ENCODE measurements at places on chromosomes 1 and 21.

DNA sequence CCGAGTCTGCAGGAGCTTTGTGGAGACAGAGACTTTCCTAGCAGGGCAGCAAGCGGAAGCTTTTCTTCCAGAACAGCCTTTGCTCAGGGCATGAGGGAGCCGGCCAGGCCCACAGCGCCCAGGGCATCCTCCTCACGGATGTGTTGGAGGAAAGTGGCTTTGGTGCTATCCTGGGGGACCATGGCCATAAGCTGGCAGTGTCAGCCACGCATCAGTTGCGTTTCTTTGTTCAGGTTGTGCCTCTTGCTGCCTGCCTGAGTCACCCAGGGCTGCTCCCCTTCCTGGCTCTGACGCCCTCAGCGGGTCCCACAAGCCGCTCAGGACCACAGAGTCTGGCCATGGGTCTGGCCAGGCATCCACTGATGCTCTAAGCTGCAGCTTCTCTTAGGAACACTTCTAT, 39.6 kb upstream of the PRSS38 start:
- DNase-seq: no peak

GRCh38 chr1:161721738-161722343, 497 bp downstream of the FCRLB start:
- peak; percentile 87 for DNase-seq

GRCh38 chr21:33948096-33948950, 32.7 kb upstream of the ATP5PO start:
- no peak for DNase-seq

DNA sequence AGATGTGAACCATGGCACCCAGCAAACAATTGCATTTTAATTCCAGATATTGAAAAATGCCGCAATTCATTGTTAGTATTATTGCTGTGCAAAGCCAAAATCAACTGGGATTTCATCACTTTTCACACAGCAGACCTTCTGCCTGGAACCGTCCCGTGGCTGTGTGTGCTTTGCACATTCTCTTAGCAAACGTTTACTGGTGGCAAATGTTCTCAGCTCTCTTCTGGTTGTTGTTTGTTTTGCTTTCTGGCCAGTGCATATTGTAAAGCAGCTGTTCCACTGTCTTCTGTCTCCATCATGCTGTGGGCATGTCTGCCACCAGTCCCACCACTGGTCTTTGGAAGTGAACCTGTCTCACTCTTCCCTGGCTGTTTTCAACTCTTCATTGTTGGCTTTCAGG, 19.8 kb upstream of the TTLL10 start:
- no peak for DNase-seq

- DNase-seq: no peak
Measured at GRCh38 chr1:41328001-41328615, 33.1 kb upstream of the FOXO6 start.

DNA sequence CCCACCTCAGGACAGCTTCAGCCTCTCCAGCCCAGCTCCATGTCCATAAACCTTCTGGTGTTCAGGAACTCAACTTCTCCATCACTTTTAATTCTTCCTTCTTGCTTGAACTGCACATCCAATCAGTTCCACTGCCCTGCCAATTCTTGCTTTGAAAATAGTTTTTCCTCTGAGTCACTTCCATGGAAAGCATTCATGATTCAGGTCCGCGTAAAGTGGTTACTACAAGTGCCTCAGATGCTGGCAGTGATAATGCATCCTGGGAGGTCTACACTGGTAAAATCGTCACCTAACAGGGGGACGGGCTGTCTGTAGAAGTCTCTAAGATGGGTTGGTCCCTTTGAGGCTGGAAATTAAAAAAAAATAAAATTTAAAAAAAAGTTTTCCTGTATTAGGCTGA, 25.9 kb upstream of the RCAN1 start:
- peak; percentile 83 for DNase-seq

- no peak for DNase-seq
Measured at GRCh38 chr1:26003756-26004155, 5.9 kb upstream of the PAFAH2 start.

GRCh38 chr1:92572520-92572919, 85.8 kb upstream of the GFI1 start:
- no peak for DNase-seq

GRCh38 chr21:28892199-28893111, 100.2 kb downstream of the LTN1 start:
- no peak for DNase-seq

DNA sequence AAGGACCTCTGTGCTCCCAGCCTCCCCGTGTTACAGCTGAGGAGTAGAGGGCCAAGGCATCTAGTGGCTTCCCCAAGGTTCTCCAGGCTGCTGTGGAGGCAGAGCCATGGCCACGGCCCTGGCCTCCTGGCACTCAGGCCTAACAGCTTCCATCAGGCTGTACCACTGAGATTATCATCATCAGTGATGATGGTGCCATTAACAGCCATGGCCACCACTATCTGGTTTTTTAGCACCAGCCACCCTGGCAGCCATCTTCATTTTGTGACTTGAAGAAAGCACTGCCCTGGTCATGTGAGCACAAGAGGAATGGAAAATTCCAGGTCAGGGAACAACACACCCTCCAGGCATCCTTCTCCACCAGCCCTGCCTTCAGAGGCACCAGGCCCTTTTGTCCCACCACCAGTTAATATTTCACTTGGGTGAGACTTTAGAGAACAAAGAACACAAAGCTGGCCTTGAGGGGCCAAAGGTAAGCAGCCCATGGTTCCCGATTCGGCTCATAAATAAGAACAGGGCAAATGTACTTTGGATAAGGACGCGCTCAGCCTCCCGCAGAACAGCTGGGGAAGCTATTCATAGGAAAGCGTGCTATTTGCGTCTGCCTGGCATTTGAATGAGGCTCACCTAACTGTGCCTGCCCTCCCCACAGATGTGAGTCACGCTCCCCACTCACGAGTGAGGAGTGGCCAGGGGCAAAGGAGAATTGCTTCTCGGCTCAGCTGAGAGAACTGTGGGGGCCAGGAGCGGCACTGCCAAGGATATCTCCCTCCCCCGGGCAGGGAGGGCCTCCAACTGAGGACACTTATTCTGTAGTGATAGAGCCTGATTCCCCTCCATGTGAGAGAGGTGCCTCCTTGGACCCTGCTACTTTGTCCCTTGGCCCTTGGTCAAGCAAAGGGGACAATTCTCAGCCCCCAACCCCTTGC, 95.6 kb downstream of the CD58 start:
- DNase-seq: no peak

DNA sequence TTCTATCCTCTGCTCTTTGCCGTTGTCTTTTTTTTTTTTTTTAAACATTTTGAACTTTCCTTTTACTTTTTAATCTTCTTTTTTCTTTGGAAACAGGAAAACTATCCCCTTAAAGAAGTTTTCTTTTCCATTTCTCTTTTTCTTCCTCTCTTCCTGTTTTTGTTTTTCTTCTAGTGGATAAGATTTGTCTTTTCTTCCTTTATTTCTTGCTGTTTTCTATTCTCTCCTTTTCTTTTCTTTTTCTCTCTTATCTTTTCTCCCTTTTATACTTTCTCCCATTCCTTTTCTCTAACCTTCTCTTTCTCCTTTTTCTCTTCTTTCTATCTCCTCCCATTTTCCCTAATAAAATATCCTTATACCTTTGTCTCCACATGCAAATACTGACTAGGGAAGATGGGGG, 46.2 kb downstream of the PEX14 start:
- DNase-seq: no peak

GRCh38 chr1:174428033-174428432, 19.7 kb upstream of the GPR52 start:
- DNase-seq: no peak

GRCh38 chr1:158105352-158106095, 75.2 kb upstream of the CD1D start:
- DNase-seq: no peak

DNA sequence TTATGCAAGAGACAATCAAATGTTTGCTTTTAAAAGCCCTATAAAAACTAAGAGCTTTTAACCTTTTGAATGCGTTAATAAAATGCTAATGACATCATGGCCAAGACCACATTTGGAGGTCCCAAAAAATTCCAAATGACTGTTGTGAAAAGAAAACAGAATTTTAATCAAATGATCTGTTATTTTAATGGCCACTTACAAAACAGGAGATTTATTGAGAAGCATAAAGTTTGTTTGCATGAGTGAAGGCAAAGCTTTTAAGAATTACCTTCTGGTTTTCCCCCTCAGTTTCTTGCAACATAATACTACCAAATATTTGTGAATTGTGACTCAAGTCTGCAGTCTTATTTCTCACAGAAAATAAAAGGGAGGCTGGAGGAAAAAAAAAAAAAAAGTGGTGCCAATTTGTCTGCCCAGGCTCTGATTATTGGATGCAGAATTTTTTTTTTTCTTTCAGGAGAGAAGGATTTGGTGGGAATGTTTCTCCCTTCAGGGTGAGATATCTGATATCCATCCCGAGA, 60.7 kb downstream of the GORAB start:
- DNase-seq: peak; percentile 38

GRCh38 chr1:11596295-11596694, 57.9 kb downstream of the FBXO2 start:
- no peak for DNase-seq

DNA sequence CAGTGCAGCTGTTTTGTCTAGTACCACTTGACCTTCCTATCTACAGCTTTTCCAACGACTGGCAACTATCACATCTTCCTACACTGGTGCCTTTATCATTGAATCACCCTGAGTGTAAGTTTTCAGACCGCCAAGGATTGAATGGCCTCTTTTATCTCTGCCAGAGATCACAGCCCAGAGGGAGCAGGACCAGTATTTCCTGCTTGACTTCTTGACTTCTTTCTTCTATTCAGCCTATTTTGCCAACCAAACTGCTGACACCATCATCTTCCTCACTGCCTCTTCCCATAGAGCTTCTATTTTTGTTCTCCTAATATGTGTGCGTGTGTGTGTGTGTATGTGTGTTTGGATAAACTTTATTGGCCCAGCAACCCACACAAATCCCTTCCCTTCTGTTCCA, 53.8 kb downstream of the SERBP1 start:
- no peak for DNase-seq

GRCh38 chr1:202575918-202576653, 134.2 kb downstream of the SYT2 start:
- peak; percentile 46 for DNase-seq

- peak; percentile 10 for DNase-seq
Measured at GRCh38 chr1:100404821-100405220, 52.5 kb downstream of the CDC14A start.

GRCh38 chr1:93443454-93443853, 4.5 kb upstream of the FNBP1L start:
- no peak for DNase-seq

GRCh38 chr1:1085911-1086841, 12.1 kb upstream of the RNF223 start:
- no peak for DNase-seq

DNA sequence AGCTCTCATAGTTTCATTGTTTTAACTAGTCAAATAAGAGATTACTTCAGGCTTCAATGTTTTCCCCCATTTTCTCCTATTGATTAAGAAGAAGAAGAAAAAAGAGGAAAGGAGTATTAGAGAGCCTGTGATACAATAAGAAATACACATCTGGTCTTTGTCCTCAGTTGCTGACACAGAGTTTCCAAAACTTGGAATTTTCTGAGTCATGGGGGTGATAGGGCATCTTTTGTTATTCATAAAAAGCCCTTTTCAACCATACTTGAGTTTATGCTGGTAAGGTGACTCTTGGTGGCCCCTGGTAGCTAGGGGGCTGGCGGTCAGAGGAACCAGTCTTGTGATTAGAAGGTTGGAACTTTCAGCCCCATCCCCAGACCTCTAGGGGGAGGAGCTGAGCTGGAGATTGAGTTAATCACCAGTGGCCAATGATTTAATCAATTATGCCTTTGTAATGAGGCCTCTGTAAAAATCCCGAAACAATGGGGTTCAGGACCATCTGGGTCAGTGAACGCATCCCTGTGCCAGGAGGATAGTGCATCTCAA, 28.9 kb upstream of the KLF18 start:
- peak; percentile 30 for DNase-seq

GRCh38 chr1:2559509-2560298, 3.5 kb downstream of the TNFRSF14 start:
- no peak for DNase-seq

DNA sequence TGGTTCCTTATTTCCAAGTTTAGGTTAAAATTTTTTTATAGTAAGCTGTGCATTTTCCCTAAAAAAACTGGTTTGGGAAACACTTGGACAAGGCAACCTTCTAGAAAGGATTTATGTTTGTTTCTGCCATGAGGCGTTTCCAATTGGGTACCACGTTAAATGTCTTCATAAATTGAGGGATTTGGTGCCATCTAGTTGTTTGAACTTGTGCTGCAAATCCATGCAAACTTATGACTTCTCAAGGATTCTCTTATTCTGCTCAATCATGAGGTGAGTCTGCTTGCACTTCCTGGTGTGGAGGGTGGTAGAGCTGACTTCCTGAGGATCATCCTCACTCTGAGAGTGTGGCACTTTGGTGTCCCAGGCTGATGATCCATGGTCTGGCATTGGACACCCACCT, 123.3 kb downstream of the PCNX2 start:
- DNase-seq: no peak

DNA sequence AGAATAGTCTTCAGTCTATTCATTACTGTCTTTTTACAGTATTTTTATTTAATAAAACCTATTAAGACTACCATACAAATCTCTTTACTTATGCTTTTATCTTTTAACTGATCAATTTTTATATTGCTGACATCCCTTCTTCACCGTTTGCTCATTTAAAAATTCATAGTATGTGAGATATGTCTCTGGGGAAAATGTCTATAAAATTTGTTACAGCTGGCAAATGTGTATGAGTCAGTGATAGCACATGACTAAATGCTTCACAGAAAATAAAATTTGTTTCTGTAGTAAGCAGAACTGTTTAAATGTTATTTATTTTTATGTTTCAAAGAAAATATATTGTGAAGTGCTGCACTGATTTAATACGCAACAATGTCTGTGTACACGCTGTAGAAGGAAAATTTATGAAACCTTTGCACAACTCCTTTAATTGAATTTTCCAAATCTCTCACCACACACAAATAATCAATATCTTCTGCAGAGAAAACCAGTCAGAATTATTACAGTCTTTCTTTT, 74.2 kb downstream of the ITGB3BP start:
- DNase-seq: peak; percentile 16

- peak; percentile 21 for DNase-seq
Measured at GRCh38 chr1:229229137-229229720, 41.7 kb upstream of the RAB4A start.

GRCh38 chr1:38087676-38088075, 41.1 kb upstream of the POU3F1 start:
- DNase-seq: no peak

GRCh38 chr21:44379991-44380865, 26.8 kb downstream of the TRPM2 start:
- no peak for DNase-seq

- DNase-seq: peak; percentile 83
Measured at GRCh38 chr1:117795190-117795589, 134.2 kb downstream of the GDAP2 start.

Data from AG08395 (cell line).